Anterior cingulate cortex (tissue), 58 donors: ENCODE measurements at places on chromosomes 16 and 17.

GRCh38 chr16:79843631-79844043 is 243.1 kb upstream of the MAF start:
- no peak for DNase-seq

GRCh38 chr16:78277321-78278055 is 178.0 kb downstream of the WWOX start:
- DNase-seq = no peak

- DNase-seq = no peak
These were observed 23.3 kb downstream of the IQCK start for GRCh38 chr16:19741354-19741753.

GRCh38 chr16:84228256-84228838 is 11.5 kb downstream of the KCNG4 start:
- no peak for DNase-seq

- DNase-seq = no peak
These were observed 310.7 kb upstream of the PMFBP1 start for GRCh38 chr16:72482695-72483094.

DNA sequence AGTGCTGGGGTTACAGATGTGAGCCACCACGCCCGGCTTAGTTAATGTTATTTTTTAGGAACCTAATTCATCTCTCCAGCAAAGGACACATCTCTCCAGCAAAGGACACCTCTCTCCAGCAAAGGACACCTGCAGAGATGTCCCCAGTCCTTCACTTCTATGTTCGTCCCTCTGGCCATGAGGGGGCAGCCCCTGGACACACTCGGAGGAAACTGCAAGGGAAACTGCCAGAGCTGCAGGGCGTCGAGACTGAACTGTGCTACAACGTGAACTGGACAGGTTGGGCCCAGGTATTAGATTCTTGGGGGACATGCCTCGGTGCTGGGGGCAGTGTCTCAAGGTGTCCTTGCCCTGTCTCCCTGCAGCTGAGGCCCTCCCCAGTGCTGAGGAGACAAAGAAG is 4.7 kb downstream of the PFAS start:
- no peak for DNase-seq

GRCh38 chr17:65589321-65589720 is 27.9 kb upstream of the AXIN2 start:
- DNase-seq = no peak

GRCh38 chr16:67014634-67015312 is 14.2 kb upstream of the CBFB start:
- no peak for DNase-seq

GRCh38 chr17:33124871-33125551 is 133.4 kb downstream of the SPACA3 start:
- no peak for DNase-seq

DNA sequence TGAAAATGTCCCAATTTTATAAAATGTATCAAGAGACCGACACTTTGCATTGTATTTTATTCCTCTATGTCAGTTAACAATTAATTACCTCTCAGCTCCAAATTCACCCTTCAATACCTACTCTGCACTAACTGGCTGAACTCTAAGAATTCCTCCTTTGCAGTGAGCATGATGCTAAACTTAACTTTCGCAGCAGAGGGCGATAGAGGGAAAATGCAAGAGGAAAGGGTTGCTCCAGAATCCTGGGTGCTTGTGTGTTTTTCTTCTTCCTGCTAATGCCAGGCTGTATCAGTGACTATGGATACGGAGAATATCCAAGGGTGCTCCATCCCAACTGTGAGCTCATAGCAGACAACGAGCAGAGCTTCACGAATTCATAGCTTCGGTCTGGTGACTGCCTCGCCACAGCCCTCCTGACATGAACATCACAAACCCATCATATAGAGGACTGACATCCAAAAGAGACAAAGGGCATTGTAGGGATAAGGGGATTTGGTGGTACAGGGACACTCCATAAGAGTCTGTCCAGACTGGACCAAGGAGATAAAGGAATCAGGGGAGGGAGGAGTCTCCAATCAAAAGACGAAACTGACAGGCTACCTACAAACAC is 172.9 kb downstream of the STX8 start:
- no peak for DNase-seq

DNA sequence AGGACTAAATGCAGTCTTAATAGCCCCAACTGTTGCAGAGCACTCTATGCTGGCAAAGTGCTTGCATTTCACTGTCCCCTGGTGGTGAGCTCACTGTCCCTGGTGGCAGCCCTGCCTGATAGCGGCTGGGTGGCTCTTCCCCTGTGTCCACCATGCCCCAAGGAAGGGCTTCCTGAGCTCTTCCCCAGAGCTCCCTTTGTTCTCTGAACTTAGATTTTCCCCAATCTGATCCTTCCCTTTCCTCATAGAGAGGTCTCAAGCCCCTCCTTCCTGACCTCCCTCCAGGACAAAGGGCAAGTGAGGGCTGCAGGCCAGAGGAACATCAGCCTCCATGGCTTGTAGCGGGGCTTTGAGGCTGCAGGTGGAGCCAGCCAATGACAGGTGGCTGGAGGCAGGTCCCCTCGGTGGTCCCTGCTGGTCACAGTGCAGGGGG is 17.0 kb downstream of the BEAN1 start:
- no peak for DNase-seq

DNA sequence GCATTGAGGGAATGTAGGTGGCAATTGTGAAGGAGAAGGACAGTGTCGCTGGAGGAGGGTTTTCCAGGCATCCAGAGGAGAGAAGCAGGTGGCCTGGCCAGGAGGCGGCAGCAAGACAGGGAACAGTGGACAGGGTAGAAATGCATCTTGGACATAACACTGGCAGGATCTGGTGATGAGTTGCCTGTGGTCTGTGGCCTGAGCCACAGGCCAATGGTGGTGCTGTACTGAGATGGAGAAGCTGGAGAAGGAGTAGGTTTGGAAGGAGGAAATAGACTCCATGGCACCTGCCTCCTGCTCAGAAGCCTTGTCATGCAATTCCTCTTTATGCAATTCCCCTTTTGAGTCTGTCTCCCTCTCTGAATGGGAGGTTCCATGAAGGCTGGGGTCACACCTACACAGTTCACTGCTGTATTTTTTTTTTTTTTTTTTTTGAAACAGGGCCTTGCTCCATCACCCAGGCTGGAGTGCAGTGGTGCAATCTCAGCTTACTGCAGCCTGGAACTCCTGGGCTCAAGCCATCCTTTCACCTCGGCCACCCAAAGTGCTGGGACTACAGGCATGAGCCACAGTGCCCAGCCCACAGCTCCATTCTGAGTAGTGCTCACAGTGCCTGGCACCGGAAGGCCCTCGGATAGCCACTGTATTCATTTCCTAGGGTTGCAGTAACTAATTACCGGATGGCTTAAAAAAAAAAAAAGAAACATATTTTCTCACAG is 13.5 kb upstream of the CACNG4 start:
- no peak for DNase-seq

DNA sequence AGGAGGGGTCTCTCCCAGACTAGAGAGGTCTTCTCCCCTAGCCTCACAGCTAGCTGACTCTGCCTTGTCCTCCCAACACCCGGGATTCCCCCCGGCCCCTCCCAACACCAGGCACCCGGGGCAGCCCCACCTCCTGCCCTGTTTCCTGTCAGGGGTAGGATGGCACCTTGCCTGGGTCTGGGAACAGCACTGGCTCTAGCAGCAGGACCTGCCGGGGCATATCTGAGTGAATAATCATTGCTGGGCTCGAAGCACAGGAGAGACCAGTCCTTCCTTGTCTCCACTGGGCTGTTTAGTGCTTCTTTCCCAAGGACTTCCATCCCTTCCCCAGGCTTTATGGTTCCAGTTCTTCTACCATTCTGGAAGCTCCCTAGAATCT is 25.7 kb downstream of the MINK1 start:
- peak; percentile 74 for DNase-seq

GRCh38 chr17:33870936-33871335 is 384.1 kb upstream of the CCL2 start:
- DNase-seq = no peak

- no peak for DNase-seq
These were observed 92.4 kb downstream of the RPGRIP1L start for GRCh38 chr16:53611179-53611696.

- DNase-seq = no peak
These were observed 53.1 kb downstream of the CMIP start for GRCh38 chr16:81497690-81498089.

- no peak for DNase-seq
These were observed 7.5 kb upstream of the KREMEN2 start for GRCh38 chr16:2956579-2956956.

GRCh38 chr17:16909472-16910246 is 62.3 kb downstream of the TNFRSF13B start:
- no peak for DNase-seq

DNA sequence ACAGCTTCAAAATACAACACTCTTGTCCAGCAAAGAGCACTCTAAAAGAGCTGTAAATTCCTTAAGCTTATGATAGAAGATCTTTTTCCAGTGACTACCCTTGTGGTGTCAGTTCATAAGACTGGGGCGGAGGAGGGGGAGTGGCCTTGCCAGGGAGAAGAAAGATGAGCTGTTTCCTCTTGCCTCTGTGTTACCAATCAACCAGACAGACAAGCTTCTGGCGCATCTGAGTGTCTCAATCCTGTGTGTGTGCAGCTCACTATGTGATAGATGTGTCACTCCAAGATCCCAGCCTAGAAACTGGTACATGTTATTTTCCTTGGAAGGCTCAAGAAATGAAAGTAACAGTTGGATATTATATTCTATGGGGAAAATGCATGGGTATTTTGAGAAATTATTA is 167.4 kb upstream of the CACNG3 start:
- no peak for DNase-seq

- no peak for DNase-seq
These were observed 7.8 kb downstream of the DBNDD1 start for GRCh38 chr16:90011508-90011819.

DNA sequence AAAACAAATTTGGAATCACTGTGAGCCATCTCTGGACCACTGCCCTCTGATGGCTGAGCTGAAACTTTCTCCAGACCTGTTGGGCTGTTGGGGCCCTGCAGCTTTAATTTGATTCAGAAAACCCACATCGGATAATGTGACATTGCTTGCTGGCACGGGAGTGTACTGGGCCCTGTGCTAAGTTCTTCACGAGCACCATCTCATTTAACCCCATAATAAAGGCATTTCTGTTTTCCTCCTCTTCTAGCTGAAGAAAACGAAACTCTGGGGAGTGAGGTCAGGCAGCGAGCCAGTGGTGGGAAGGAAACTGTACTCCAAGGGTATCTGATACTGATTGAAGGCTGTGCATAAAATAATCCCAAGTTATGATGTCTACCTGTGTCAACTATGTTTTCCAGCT is 34.5 kb upstream of the TNRC6A start:
- no peak for DNase-seq

- DNase-seq = no peak
These were observed 93.3 kb upstream of the ZNF267 start for GRCh38 chr16:31780342-31780741.

- DNase-seq = no peak
These were observed 21.4 kb downstream of the AOC3 start for GRCh38 chr17:42872251-42872965.

- no peak for DNase-seq
These were observed 256.6 kb downstream of the CPPED1 start for GRCh38 chr16:12546918-12547607.

DNA sequence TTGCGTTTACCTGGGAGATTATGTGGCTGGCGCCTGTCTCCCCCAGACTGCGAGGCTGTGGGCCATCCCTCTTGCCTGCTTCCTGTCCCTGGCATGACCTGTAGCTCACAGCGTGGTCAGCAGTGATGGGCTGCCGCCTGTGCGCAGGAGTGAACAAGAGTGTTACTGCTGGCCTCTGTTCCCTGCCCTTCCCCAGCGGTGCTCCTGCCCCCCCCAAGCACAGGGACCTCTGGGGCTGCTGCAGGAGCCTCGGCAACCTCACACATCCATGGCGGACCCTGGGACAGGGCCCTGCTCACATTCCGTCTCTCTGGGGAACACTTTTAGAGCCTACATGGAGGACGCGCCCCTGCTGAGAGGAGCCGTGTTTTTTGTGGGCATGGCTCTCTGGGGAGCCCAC is 10.6 kb downstream of the TSC2 start:
- DNase-seq = no peak

- no peak for DNase-seq
These were observed 58.9 kb downstream of the RAP1GAP2 start for GRCh38 chr17:2855063-2855600.

DNA sequence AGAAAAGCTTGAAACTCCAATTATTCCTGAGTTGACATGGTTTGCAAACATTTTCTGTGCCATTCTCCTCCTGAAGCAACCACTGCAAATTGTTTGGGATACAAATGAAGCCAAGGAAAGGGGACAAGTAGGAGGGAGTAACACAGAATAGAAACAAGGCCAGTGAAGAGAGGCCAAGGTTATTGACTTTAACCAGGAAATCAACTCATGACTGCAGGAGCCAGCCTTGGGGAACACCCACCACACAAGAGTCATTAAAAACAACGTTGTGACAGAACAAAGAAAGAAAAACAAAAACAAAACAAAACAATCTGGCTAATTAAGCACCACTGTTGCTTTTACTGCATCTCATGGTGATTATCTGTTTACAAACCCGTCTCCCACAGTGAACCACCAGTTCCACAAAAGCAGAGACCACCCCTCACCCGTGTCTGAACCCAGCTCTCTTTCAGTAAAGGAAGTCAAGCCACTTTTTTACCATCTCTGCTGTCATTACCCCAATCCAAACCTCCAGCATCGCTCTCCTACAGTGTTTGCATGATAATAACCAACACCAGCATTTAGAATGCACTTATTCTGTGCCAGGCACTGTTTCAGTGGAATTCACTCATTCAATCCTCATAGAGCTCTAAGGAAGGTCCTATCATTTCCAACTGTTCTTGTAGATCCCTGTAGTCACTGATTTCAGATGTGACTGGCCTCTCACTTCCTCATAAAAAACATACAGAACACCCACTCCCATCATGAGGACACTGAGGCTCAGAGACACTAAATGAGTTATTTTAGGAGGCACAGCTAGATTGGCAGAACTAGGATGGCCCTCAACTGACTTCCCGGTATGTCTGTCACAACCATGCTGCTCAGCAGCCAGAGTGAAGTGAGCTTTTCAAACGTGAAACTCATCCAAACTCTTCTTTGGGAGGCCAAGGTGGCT is 2.0 kb downstream of the ZDHHC1 start:
- DNase-seq = no peak

- no peak for DNase-seq
These were observed 15.5 kb downstream of the FAM20A start for GRCh38 chr17:68585643-68586042.

GRCh38 chr16:57471852-57472664 is 9.6 kb downstream of the POLR2C start:
- DNase-seq = no peak

GRCh38 chr16:57258910-57259475 is 13.9 kb downstream of the ARL2BP start:
- DNase-seq = no peak
